ENCODE measurements at places on chromosomes 16 and 17. TPM values are rescaled to one million over a fixed set of nuclear protein-coding genes. Genes with fewer than 3 reads are reported as not detected.

- DNase-seq: no peak
Observed at GRCh38 chr17:77852731-77853130, 105.8 kb upstream of the TNRC6C start.

- peak; percentile 66 for DNase-seq
Observed at GRCh38 chr17:38454532-38454931, 26.3 kb downstream of the ARHGAP23 start.

GRCh38 chr17:83079352-83079747, at the start of gene METRNL:
TSS of gene METRNL (plus strand) at chr17:83079609. CDS start at chr17:83079816, 207 bp downstream.
- DNase-seq: peak; percentile 72

The SGF29 gene
- polyA plus RNA-seq: 17.9 TPM

The MRPL12 gene
- polyA plus RNA-seq: 61.1 TPM

Data from muscle of back (tissue), 13 donors.